Motor neuron (in vitro differentiated cells): ENCODE measurements at places on chromosomes 3 and 15. TPM values are rescaled to one million over a fixed set of nuclear protein-coding genes. Genes with fewer than 3 reads are reported as not detected.

Gene CHDH
- 0.16 and 0.31 TPM in 2 replicates for total RNA-seq

Gene PCLAF
- 3.6 and 4.6 TPM in 2 replicates for total RNA-seq

GRCh38 chr3:127640042-127640355, 11.0 kb downstream of the PODXL2 start:
- ATAC-seq: no peak

Gene IGSF11
- total RNA-seq: 0.28 and 0.45 TPM in 2 replicates

- no peak for ATAC-seq
These were observed 65.3 kb downstream of the CLASP2 start for GRCh38 chr3:33652736-33653135.

Gene PSTPIP1
- 1.9 and 5.0 TPM in 2 replicates for total RNA-seq

Gene OR5K2
- not detected in 2 replicates for total RNA-seq
